ENCODE measurements at places on chromosomes 4 and X.

DNA sequence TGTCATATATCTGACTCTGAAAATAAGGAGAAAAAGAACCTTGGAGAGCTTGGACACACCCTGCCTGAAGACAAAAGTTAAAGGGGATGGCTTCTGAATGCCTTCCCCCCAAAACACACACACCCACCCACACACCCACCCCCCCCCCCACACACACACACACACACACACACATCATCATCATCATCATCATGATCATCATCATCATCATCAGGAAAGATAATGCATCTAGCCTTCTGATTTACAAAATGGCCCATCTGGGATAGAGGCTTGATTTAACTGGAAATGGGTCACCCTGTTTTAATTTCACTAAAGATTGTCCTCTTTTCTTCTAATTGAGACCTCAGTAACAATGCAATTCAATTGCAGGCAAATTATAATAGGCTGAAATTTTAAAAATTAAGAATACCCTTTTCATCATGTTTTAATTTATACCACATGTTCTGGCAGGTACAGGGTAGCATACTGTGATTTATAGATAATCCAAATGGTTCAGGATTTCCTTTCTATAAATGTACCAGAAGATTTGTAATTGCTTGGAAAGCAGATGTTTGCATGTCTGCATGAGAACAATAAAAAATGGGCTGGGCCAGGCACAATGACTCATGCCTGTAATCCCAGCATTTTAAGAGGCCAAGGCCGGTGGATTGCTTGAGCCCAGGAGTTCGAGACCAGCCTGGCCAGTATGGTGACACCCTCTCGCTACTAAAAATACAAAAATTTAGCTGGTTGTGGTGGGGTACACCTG is 56.5 kb downstream of the TRIM2 start:
- DNase-seq = no peak

GRCh38 chr4:182062936-182063335 is 180.3 kb upstream of the TENM3 start:
- DNase-seq = no peak

DNA sequence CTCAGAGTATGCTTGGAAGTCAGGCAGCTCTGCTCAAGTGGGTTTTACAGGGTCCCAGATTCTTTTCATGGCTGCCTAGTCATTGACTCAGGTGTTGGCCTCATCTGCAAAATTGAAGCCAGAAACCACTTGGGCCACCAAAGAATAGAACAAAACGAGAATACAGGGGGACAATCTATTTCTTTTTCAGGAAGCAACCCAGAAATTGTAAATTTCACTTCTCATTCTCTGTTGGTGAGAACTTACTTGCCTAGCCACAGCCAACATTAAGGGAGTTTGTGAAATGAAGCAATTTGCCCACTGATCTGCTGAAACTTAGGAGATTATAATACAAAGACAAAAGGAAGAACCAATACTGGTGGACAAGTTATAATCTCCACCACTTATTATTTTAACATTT is 8.6 kb upstream of the TKTL2 start:
- peak; percentile 83 for DNase-seq

GRCh38 chrX:96407501-96407900 is 277.1 kb upstream of the DIAPH2 start:
- DNase-seq = no peak

GRCh38 chrX:63746715-63747114 is 38.3 kb downstream of the ARHGEF9 start:
- DNase-seq = no peak

- DNase-seq = peak; percentile 99
These were observed 393 bp downstream of the GTPBP6 start for GRCh38 chrX:318068-318738.

DNA sequence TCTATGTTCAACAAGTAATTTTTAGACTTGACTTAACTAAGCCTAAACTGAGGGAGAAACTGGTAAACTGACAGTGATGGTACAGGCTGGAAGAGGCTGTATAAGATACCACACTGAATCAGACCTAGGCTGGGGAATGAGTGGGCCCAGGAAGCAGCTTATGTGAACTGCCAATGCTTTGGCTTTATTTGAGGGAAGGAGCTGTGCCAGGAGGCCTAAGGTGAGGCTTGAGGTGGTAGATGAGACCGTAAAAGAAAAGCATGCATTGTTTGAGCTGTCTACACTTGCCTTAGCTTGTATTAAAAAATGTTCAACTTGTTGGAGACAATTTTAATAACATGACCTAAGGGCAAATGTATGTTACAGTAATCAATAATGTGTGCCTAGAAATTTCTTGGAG is 96.2 kb downstream of the RS1 start:
- no peak for DNase-seq

GRCh38 chrX:115642895-115643530 is 82.0 kb downstream of the PLS3 start:
- DNase-seq = peak; percentile 51

GRCh38 chr4:107837776-107838618 is 13.3 kb downstream of the SGMS2 start:
- peak; percentile 87 for DNase-seq

DNA sequence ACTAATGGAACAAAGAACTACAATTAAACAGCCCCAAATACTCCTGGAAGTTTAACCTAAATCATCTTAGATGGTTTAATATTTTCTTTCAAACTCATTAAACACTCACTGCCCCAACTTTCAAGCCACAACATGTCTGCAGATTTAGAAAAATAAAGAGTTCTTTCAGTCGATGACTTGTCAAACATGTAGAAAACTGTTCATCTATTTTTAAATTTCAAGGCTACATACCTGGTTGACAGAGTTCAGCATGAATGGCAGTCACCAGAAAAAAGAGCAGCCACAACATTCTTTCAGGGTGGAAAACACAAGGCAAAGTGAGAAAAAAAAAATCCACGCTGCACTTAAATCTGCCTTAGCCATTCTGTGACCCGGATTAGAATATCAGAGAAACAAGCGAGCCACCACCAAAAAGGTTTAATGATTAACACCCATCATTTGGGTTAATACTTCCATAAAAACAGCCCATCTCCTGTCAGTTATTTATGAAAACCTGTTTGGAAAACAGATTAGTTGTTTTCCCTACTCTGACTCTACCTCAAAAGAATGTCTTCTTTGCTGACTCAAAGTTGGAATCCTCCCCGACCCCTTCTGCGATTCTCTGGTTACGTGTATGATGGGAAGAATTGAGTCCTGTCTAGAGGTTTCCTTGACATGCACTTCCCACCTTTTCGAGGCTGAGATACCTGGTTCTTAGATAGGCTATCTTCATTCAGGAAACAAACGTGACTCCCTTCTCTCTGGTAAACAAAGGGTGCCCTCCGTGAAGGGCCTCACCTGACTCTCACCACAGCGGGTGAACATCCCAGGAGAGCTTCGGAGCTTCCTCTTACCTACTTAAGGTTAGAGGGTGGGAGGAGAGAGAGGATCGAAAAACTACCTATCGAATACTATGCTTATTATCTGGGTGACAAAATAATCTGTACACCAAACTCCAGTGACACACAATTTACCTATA is at the start of gene CLTRN:
TSS of gene CLTRN (minus strand) at position 319 of the 958 bp plus-strand sequence. CDS start at position 289, 30 bp downstream.
- no peak for DNase-seq

DNA sequence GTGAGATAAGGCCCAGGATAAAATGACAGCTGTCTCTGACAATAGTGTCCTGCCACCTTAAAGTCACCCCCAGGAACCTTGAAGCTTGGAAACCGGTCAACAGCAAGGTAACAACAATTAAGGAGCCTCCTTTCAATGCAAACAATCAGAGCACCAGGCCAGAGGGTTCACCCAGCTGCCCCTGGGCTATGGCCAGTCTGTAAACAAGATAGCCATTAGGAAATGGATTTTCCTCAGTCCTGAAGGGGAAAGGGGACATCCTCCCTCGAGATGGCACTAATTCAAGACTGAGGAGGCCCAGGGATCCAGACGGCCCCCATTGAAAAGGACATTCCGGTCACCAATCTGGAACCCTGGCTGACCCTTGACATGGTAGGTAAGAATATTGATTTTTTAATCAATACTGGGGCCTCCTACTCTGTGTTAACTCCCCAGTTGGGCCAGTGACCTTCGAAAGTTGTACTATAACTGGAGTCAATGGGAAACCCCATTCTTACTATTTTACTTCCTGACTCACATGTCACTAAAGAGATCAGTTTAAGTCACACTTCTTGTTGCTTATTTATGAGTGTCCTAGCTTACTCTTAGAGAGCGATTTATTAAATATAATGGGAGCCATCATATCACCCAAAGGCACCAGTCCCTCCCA is 61.7 kb upstream of the CT45A1 start:
- DNase-seq = no peak

DNA sequence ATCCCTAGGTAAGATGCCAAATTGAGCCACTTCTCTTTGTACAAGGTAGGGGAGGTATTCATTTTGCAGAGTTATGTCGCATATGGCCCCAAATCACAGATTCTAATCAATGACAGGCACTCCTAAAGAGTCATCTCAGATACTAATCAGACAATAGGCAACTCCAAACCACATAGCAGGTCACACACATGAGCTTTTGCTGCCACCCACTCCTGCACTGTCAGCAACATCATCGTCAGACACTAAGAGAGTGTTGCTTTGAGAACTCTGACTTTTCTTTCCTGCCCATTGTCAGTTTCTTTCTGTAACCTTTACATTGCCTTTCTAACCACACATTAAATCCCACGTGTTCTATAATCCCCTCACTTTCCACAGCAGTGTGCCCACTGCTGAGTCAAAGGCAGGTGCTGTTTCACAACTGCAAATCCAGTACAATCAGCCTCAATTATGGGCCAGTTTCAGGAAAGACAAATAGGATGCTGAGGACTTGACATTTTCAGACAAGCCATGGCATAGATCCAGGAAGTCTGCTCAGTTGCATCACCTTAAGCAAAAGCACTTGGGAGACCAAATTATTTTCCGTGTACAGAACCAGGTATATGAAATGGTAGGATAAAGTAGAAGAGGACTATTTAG is 23.5 kb downstream of the TMEM31 start:
- DNase-seq = no peak

GRCh38 chrX:53494436-53494835 is 60.3 kb upstream of the HSD17B10 start:
- DNase-seq = peak; percentile 41

GRCh38 chrX:92260102-92260501 is 480.9 kb downstream of the PCDH11X start:
- no peak for DNase-seq

Data from inflammatory macrophage (primary cell).